ENCODE measurements at places on chromosomes 7 and 10.

GRCh38 chr7:155995183-155995612, 182.9 kb upstream of the SHH start:
- no peak for DNase-seq

- DNase-seq = no peak
Measured at GRCh38 chr10:121556918-121557573, 41.2 kb downstream of the FGFR2 start.

DNA sequence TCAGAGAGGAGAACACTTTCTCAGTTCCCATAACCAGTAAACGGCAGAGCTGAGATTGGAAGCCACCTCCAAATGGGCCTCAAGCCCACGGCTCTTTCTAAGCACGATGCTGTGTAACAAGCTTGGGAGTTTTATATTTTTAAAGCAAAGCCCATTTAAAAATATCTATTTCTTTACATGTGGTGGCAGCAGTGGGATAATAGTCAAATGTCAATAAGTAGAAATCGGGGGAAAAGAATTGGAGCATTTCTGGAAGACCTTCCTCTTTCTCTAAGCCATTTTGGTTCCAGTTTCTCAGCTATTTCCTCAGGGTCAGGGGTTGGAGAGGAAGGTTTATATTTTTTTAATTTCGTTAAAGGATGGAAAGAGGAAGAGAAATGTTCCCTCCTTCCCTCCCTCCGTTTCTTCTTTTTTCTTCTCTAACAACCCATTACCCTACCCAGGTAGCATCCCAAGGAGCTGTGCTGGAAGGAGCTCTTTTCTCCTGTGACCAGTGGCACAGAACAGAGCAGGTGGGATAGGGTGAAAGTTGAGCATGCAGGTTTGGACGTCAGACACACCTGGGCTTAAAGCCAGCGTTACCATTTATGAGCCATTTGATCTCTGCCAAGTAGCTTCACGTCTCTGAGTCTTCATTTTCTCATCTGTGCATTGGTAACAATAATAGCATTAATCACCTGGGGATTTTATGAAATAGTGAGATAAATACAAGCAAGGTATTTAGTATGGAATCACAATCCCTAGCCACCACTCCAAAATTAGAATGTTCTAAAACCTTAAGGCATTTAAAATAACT, 515.7 kb downstream of the RPS24 start:
- DNase-seq = no peak

DNA sequence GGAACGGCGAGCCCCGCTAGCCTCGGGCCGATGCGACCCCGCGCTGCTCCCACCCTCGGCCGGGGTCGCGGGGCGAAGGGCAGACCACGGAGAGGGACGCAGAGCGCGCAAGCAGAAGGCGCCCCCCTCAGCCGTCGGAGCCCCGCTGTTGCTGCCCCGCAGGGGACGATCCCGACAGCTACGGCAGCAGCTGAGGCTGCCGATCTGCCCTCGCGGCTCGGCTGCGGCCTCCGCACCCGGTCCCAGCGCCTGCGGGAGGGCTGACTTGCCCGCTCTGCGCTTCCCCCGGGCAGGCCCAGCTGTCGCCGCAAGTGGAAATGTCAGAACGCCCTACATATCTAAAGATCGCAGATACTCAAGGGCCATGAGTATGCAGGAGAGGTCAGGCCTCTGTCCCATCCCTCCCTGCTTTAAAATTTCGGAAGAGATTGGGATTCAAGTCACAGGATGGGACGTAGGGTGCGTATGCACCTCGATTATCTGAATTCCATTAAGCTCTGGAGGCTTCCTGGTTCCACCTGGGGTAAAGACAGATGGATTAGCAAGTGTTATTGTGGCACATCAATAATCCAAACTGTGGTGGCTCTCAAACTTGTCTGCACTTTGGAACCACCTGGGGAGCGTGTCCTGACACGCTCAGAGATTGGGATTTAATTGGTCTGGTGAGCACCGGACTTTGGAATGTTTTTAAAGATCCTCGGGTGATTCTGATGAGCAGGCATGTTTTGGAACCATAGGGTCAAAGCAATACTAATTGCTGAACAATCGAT, at the start of gene CRPPA:
TSS of gene CRPPA (minus strand) at position 206 of the 770 bp plus-strand sequence. CDS start 216 bp downstream, outside the sequence.
- DNase-seq = peak; percentile 67

DNA sequence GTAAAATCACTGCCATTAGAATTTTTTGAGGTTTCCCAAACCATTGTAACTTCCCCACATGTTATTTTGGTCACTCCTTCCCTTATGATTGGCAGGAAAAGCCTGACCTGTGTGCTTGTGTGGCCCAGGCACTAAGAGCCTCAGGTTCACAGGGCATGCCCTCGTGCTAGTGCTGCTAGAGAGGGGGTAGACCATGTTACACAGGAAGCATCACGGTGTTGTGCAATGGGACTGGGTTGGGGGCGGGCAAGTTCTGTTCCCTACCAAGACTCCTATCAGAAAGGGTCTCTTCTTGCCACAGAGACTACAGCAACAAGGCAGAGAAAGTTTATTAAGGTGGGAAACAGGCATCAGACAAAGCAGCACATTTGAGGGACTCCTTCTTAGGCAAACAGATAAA, 32.2 kb downstream of the LSM5 start:
- DNase-seq = no peak

- DNase-seq = no peak
Measured at GRCh38 chr10:82680608-82681007, 805.6 kb downstream of the NRG3 start.

DNA sequence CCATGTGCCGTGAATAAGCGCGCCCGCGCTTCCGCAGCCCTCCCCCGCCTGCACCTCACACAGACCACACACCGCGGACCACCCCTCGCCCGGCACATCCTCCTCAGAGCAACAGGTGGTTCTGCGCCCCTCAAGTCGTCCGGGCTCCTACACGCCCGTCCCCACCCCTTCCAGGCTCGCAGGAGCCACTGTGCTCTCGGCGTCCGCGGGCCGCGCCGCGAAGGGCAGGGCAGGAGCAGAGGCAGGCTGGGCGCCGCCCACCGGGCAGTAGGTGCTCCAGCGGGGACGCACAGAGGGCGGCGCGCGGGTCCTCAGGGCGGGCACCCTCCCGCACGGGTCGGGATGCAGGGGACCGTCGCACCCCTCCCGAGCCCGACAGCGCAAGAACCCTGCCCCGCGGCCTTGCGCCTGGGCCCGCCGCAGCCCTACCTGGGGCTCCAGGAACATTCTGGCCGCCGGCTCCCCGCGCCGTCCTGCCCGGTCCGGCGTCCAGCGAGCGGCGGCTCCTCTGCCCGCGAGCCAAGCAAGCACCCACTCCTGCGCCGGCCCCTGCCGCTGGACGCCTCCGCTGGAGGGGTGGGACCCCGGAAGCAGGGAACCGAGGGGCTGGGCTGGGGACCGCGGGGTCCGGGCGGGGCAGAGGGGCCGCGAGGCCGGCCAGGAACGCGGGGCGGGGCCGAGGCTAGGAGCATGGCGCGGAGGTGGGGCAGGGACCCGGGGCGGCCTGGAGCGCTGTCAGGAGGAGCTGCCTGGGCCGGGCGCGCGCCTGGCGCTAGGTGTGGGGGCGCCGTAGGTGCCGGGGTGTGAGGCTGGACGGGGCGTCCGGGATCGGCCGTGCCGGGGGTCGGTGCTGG, 37.4 kb downstream of the RASGEF1A start:
- DNase-seq = peak; percentile 60

GRCh38 chr10:84388148-84388547, 59.8 kb downstream of the CCSER2 start:
- DNase-seq = no peak

DNA sequence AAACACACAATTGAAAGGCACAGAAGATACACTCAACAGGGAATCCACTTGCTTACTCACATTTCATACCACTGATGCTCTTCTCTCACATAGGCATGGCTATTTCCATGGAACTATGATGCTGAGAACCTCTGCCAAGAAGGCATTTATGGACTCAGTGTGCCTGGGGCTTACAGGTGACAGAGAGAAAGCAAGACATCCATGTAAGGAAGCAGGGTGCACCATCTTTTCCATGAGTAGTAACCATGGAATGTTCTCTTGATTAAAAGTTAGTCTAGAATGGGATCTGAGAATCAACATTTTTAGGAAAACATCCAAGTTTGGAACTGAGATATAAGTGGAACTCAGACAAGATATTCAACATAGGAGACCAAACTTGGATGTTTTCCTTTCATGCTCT, 52.5 kb upstream of the MACC1 start:
- DNase-seq = no peak

GRCh38 chr7:129252128-129252527, 27.3 kb downstream of the AHCYL2 start:
- no peak for DNase-seq

GRCh38 chr7:129606803-129607202, 4.7 kb upstream of the NRF1 start:
- no peak for DNase-seq

DNA sequence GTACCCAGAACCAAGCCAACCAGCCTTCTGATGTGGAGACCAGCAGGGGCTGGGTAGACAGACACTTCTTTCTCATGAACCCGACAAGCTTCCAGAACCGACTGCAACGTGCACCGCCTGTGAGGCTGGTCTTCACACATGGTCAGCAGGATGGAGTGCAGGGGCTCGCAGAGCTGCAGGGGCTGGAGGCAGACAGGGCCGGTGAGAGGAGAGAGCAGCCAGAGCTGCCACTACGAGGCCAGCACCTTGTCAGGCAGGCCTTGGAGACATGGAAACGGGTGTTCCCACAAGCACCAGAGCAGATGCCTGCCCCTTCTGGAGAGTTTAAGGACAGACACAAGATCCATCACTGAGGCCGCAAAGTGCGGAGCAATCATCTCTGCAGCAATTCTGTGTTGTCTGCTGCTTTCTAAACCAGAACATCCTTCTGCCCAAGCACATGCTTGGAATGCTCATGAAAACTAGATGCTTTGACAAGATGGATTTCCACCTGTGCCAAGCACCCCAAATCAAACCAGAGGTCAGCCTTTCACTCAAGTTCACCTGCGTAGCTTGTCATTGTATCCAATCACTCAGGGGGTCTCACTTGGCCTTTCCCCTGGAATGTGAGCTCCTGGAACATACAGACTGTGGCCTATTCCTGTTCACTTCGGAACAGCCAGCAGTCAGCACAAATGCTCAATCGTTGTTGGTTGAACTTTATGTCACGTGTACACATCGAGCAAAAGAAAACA, 32.2 kb downstream of the FRMPD2 start:
- DNase-seq = no peak

GRCh38 chr7:70376561-70377031, 755.3 kb upstream of the GALNT17 start:
- DNase-seq = no peak

DNA sequence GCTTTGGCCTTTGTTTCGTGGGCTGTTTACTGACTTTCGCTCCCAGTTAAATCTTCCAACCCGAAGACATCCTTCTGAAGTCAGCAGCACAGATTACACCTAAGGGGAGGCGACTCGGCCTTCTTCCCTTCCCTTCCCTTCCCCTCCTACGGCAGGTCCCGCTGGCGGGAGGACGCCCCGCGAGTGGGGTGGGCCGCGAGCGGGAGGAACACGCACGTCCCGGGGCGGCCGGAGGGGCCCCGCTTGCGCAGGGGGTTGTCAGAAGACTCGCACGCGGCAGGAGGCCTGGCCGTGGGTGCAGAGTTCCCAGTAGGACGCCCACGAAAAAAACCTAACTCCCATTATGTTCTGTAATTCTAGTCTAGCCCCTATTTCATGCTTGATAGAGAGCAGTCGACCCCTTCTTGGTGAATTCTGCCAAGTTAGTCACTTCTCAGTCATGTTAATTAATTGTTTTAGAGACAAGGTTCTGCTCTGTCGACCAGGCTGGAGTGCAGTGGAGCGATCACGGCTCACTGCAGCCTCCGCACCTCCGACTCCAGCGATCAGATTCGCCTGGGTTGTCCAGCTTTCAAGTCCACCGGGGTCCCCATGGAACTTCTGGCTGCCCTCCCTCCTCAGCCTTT, 19.2 kb upstream of the ZNF32 start:
- no peak for DNase-seq

- no peak for DNase-seq
Measured at GRCh38 chr7:24576171-24577025, 3.1 kb downstream of the PALS2 start.
